CD4-positive, alpha-beta T cell treated with Interleukin-1 beta for 1 hour (primary cell): ENCODE measurements at places on chromosomes 3 and 15.

GRCh38 chr15:41334293-41335120 is 1.8 kb downstream of the NUSAP1 start:
- DNase-seq, result no peak

- peak; percentile 87 for DNase-seq
These were observed 6.3 kb downstream of the AEN start for GRCh38 chr15:88627463-88627862.

DNA sequence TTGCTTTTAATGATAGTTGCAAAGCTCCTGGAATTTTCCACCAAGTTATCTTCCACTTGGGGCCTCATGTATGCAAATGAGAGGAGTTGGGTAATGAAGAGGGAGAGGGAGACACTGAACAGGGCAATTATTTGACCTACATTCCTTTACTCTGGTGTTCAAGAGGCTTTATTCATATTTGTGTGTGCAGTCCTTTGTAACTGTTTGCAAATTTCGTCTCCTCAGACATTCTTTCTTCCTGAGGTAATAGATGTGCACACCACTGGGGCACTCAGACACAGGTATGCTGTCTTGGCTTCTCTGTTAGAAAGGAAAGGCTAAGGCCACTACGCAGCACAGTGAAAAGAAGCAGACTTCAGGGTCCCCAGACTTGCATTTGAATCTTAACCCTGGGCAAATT is 189.7 kb upstream of the IL12A start:
- DNase-seq, result no peak

GRCh38 chr3:23619705-23620637 is 185.8 kb upstream of the UBE2E1 start:
- DNase-seq, result no peak

DNA sequence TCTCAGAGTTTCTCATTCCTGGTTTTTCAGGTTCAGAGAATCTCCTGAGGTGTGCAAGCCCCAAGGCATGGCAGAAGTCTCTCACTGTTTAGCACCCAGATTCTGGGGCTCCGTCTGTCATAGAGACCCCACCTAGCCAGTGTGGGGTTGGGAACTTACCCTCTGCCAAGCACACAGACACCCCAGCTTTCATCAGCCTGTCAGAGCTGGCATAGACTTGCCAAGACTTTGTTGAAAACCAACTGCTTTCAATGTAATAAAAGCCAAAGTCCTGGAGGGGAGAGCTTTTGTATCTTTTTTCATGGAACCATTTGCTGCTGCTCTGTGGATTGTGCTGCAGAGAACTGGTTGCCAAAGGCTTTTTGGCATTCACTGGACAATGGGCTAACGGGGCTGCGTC is 341.4 kb upstream of the TRIM42 start:
- no peak for DNase-seq

DNA sequence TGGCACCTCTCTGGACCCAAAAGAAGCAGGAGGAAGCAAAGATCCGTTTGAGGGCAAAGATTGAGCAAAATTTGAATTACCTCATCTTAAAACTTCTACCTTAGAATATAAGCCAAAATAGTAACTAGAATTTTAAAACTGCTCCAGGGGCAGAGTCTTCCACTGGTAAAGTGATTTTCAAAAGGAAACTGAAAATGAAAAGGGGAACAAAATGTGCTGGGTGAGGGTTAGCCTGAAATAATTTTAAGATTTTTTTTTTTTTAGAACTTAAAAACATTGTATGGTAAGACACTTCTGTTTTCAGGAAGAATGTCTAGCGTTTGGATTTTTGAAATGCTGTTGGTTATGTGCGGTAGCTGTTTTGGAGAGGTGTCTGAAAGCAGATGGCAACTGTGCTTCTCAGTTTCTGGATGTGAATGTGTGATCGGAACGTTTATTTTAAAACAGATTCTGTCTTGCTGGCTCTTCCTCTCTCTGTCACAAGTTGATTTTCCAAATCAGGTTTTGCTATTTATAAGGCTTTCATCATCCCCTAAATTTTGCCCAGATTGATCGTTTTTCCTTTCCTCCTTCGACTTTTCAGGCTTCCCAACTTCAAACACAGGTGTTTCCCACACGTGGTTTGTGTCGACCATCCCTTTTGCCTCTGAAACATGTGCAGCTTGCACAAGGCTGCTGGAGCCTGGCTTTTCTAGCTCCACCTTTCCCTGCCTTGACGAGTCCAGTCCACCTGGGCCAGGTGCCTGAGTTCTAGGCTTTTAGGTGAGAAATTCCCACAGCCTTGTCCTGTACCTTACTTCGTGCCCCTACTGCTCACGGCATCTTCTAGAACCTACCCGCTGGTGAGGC is 3.3 kb downstream of the LRRK1 start:
- no peak for DNase-seq
